Stimulated activated CD4-positive, alpha-beta T cell treated with anti-CD3 and anti-CD28 coated beads, Interleukin-1b, Interleukin-23, amount 100 ng/mL, for 1 hour (primary cell): ENCODE measurements at places on chromosomes 3 and 15.

DNA sequence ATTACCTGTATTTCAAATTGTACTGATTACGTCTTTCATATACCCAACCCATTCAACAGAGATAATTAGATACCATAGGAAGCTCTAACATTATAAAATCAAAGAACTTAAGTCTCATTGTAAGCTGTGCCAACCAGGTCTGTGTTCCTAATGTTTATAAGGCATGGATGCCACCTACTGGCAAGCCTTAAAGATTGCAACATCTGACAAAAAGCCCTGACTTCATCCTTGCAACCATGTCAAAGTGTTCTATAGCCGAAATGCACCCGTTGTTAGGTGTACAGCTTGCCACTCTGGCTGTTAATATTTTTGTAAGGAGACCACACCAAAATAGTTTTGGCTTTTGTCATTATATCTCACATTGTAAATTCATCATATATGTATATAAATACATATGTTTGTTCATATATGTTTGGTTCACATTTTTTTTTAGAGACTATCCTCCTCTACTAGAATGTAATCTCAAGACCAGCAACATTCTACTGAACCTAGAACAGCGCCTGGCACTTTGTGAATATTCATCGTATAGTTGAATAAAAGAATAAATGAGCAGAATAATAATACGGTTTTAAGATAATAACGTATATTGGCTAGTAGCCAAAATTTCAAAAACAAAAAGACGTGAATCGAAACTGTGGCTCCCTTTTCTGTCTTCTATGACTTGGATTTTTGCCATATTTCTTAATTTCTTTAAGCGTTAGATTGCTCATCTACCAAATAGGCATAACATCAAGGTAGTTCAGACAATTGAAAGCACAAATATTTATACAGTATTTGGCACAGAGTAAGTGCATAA, 258.1 kb downstream of the TBL1XR1 start:
- no peak for DNase-seq

DNA sequence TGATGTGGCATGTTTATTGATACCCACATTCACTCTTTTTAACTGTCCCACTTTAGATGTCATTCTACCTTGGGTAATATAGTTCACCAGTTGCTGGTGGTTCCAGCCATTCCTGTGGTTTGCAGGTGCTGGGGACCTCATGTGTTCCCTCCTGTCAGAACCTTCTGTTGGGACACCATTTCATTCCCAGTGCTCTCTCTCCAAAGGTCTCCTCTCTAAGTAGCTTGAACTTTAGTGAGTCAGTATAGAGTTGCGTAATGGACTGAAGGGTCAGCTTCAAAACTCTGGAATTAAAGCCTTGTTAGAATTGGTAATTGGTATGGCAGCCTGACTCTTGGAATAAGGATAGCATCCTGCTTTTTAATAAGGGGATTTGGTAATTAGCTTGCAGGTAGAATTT, 108.5 kb downstream of the PLCL2 start:
- no peak for DNase-seq

GRCh38 chr15:66774001-66774814, 72.2 kb downstream of the SMAD6 start:
- no peak for DNase-seq

- DNase-seq: no peak
Measured at GRCh38 chr3:159146392-159146791, 344.5 kb downstream of the MFSD1 start.

DNA sequence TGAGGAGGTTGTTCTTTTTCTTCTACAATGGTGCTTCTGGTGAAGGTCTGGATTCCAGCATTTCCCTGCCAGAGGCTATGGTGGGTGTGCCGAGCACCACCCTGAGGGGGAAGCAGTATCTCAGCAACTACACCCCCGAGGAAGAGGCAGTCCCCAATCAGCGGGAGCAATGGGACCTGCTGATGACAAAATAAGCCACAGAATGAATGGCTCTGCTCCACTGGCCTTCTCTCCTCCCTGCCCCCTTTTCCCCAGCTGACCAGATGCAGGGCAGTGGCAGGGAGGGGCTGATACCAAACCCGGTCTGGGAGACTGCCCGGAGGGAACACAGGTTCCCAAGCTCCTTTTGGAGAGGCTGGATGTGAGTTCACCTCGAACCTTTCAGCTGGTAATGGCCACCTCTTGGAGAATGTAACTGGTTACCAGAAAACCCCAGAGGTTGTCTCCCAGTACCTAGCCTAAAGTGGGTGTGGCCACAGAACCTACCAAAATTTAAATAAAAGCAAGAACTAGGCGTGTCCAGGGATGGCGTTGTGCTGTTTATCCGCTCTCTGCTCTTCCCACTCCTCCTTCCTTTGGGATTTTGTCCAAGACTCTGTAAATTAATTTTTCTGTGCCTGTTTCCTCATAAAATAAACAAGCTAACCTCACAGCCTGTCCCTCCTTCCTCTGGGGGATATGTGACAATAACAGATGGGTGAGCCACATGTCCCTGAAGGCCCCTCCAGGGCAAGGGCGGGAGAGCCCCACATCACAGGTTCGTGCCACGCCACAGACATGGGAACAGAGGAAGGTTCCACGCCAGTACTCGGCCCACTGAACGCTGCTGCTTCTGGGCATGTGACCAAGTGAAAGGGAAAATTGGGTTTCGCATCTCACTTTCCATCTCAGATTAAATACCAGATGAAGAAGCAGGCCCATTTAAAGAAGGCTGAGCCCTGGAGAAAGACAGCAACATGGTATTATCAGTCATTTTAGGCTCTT, 35.1 kb upstream of the SPTBN5 start:
- no peak for DNase-seq
